ENCODE measurements at places on chromosomes 4 and X.

GRCh38 chr4:186472948-186473347 is 82.4 kb downstream of the MTNR1A start:
- peak; percentile 52 for DNase-seq

- peak; percentile 83 for DNase-seq
Measured at GRCh38 chrX:138858438-138858837, 146.9 kb upstream of the FGF13 start.

DNA sequence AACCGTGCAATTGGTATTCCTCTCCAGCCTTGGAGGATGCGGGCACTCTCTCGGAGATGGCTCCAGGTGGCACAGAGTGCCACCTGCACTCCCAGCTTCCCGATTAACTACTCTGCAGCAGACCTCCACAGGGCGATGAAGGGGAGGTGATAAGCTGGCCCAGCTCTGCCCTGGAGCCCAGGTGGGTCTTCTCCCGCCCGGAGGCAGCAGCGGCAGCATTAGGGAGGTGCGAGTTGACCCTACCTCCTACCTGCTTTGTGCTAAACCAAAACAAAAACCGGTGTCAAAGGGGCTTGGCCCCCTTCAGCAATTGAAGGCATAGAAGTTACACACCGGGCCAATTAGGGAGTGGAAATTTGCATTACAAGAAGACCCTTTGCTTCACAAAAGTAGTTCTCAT is 137.4 kb upstream of the MAMLD1 start:
- no peak for DNase-seq

GRCh38 chrX:14295426-14295825 is 233.9 kb upstream of the GLRA2 start:
- no peak for DNase-seq

- no peak for DNase-seq
Measured at GRCh38 chr4:159606835-159607234, 504.0 kb downstream of the RAPGEF2 start.

- no peak for DNase-seq
Measured at GRCh38 chr4:61273233-61273632, 73.1 kb downstream of the ADGRL3 start.

DNA sequence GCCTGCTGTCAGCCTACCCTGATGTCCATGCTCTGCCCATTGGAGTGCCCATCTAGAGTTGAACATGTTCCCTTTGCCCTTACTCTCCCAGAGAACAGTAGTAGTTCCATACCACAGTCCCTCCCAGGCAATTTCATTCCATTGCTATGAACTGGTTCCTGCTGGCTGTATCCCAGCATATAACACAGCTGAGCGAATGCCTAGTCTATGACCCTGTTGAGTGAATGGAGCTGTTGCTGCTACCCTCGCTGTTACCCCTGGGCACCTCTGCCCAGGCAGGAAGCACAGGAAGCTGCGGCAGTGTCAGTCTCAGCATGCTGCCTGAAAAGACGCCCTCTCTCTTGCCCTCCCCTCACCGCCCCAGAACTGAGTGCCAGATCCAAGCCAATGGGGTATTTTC is 73.3 kb downstream of the SOX3 start:
- no peak for DNase-seq

DNA sequence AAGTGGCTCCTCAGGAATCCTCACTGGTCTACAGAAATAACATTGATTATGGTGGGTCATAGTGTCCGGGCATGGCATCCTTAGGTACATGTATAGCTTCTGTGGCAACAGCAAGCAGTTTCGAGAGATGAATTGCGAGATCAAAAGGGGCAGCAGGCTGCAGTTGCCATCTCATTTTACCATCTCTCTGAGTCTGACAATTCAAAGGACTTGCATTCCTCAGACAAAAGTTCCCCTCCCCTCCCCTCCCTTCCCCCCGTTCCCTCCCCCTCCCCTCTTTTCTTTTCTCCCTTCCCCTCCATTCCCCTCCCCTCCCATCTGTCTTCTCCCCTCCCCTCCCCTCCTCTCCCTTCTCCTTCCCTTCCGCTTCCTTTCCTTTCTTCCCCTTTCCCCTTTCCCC is 70.2 kb downstream of the MTNR1A start:
- no peak for DNase-seq

DNA sequence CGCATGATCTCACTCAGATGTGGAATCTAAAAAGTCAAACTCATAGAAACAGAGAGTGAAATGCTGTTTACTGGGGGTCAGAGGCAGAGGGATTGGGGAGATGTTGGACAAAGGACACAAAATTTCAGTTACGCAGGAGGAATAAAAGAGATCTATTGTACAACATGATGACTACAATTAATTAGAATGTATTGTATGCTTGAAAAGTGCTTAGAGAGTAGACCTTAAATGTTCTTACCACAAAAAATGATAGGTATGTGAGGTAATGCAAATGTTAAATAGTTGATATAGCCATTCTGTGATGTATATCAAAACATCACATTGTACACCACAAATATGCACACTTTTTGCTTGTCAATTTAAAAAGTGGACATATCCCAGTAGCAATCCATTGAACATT is 36.1 kb upstream of the PHKA2 start:
- DNase-seq, result no peak

Measured in fibroblast of the aortic adventitia (primary cell).